ENCODE measurements at places on chromosomes 6 and 20.

DNA sequence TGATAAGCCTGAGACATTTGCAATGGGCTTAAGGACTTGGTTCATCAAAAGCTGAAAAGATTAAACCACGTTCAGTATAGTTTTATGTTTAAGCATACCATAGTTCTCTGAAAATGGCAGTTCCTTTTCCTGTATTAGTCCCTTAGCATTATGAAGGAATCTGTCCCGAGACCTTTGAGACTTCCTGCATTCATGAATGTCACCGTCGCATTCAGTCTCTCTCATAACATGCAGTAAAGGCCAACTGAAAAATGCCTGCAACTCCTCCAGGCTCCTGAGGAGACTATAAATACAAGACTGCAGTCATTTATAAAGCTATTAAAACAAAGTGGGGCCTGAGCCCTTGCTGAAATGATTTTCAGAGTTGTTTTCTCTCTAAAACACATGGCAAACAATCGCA, 129.1 kb downstream of the SYCP2 start:
- DNase-seq: no peak

DNA sequence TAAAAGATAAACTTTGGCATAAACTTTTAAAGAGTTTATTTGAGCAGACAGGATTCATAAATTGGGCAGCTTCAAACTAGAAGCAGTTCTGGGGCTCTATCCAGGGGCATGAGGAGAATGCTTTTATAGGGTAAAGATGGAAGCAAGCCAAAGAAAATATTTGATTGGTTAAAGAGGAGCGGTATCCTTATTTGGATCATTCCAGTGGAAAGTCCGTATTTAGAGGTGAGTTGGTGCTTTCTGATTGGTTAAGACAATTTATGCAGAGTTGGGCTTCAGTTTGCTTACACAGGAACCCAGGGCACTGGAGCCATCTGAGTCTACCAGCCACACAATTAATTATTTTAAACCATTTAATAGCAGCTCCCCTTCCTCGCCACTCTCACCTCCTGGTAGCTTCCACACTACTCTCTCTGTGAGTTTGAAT, 37.9 kb upstream of the RNF217 start:
- DNase-seq: no peak

- DNase-seq: peak; percentile 50
Measured at GRCh38 chr6:126054258-126054702, 67.9 kb downstream of the TRMT11 start.

- DNase-seq: no peak
Measured at GRCh38 chr6:42915732-42916131, at the start of gene PTCRA. Gene PTCRA (plus strand): TSS chr6:42916053. CDS start chr6:42916070, 17 bp downstream.

DNA sequence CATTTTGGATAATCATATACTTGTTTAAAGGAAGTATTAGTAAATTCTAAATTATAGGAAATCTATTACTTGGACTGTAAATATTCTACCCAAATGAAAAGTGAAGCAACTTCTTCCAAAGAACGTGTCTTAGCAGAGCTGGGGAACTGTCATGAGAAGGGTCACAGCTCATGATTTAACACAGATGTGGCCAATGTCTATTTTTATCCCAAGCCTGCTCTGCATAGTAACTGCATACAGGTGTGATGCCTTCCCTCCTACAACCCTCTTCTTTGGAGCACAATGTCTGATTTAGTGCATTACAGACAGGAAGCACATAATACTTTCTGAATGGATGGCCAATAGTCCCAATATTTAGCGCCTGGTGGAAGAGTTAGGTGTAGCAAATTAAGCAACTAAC, 138.7 kb upstream of the THEMIS start:
- DNase-seq: no peak

- DNase-seq: no peak
Measured at GRCh38 chr6:4931530-4932227, 72.2 kb downstream of the RPP40 start.

GRCh38 chr6:79544299-79544927, 7.2 kb upstream of the LCA5 start:
- no peak for DNase-seq

DNA sequence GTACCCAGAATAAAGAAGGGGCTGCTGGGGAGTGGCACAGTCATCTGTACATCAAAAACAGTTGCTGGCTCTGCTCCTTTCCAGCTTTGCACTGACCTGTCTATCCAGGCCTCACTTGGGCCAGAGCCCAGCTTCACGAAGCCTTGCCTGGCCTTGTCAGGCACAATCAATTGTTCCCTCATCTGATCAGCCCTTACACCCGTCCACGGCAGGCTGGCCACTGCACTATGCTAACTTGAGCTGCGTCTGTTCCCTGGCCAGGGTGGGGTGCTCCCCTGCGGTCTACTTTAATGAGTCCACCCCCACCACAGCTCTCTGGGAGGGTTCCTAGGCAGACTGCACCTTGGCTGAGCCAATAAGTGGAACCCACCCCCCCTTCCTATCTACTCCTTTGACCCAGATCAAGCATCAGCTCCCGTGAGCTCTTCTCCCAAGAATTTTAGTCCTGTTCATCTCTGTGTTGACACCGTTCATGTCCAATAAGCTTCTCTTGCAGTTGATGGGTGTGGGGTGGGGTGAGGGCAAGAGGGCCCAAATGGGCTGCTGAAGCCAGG, 74.3 kb upstream of the MLN start:
- no peak for DNase-seq

Measured in liver (tissue), 10 donors.